Activated naive CD4-positive, alpha-beta T cell (primary cell): ENCODE measurements at places on chromosomes 4 and X.

- no peak for DNase-seq
Observed at GRCh38 chr4:742096-742741, 36.6 kb downstream of the PCGF3 start.

GRCh38 chrX:42117318-42117717 is 194.0 kb upstream of the CASK start:
- DNase-seq: no peak

DNA sequence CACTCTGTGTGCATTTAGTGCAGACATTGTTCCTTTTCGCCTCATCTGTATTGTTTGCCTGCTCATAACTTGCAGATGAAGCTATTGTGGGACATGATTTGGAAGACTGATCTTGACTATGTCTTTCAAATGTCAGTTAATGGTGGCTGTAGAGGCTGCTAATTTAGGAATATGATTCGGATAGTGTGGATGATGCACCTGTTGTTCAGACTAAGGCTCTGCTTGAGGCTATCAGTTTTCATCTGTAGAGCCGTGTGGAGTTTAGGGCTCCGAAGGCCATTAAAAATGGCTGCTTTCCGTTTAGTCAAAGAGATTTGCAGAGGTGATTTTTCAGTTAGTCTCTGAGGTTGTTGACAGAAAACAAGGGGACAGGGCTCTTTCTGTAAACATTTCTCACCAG is 102.0 kb downstream of the GBA3 start:
- DNase-seq: no peak

GRCh38 chr4:109412776-109413175 is 20.8 kb upstream of the SEC24B start:
- DNase-seq: no peak

DNA sequence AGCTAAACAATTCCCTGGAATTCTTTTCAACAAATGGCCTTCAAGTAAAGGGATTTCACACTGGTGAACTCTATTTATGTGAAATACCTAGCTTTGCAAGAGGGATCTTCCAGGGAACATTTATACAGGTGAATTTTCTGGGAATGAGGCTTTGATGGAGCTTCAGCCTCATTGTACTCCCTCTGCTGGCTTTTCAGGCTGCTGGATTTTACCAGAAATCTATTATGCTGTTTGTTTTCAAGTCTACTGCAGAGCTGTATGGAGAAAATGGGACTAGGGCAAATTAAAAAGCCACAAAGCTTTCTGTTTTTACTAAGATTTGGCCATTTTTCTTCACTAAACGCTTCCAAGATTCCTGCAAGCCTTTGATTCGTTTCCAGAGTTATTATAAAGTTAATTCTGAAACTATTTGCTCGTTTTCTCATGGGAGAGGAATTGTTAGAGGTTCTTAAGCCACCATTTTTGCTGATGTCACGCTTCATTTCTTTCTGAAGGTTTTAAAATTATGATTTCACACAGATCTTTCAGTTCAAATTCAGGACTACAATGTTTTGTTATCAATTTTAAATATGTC is 31.6 kb downstream of the KDM6A start:
- no peak for DNase-seq

GRCh38 chrX:115054876-115055275 is 37.5 kb upstream of the IL13RA2 start:
- DNase-seq: no peak

DNA sequence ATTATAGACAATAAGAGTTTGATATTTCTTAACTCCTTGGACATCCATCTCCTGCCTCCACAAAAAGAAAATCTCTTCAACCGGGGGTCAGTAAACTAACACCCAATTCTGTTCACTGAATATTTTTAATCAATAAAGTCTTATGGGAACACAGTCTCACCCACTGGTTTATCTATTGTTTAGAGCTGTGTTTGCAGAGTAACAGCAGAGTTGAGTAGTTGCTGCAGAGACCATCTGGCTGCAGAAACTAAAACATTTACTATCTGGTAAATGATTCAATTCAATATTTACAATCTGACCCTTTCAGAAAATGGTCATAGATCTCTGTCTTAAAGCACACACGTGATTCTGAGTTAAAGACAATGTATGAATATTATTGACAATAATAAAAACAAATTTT is 94.0 kb downstream of the TMA16 start:
- DNase-seq: no peak

DNA sequence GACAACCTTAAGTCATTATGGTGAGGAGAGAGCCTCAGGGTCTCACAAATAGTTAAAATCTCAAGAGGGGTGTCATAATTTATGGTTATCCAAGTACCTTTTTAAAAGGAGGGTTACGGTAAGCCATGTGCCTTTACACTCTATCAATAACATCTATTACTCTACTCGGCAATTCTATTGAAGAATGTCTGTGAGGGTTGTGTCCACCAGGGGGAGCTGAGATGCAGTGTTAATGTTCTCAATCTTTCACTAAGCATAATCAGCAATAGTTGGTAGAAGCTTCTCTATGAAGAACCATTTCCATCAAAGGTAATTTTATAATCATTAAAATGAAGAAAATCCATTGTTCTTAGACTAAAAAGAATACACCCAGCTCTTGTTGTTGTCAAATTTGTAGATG is 457.4 kb downstream of the CENPC start:
- no peak for DNase-seq

- no peak for DNase-seq
Observed at GRCh38 chr4:160406263-160406825, 1303.5 kb downstream of the RAPGEF2 start.

DNA sequence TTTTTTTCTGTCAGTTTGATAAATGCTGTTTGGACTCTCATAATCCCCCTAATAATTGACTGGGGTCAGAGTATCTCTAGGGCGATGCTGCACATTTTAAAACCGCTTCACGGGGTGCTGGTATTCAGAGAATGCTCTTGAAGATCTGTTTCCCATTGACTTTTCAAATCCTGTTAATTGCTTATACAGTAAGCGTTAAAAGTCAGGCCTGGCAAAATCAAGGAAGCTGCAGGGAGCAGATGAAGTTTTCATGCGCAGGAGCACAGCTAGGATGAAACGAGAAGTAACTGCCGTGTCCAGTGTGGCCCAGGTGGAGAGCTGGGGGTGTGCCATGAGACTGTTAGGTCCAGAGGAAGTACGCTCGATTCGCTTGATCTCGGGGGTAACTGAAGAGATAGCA is 312.9 kb downstream of the TRIML1 start:
- DNase-seq: no peak

DNA sequence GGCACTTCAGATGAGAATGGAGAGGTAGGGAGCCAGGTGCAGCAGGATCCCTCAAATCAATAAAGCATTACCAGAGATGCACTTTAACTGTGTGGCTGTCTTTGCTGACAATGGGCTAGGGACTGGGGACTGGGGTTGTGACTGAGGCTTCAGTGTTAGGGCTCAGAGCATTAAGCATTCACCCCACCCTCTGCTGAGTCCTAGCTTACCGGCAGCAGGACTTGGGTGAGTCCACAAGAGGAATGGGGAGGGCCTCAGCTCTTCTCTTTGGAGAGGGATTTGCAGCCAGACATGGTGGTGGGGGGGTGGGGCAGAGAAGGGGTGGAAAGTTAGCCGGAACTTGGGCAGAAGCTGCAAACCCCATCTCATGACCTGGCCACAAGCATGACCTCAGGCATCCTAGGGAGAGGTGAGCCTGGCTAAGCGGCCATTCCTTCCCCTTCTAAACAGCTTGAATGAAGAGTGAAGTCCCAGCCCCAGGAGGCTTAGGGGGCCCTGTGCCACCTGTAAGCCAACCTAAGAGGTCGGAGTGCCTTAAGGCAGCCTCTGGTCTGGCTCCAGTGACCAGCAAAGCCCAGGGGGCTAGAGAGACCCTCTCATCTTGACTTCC is 78.4 kb downstream of the STARD8 start:
- no peak for DNase-seq

GRCh38 chrX:45801554-45801953 is 600.9 kb upstream of the DIPK2B start:
- peak; percentile 2 for DNase-seq

GRCh38 chr4:2254665-2255500 is 7.0 kb downstream of the MXD4 start:
- DNase-seq: no peak

DNA sequence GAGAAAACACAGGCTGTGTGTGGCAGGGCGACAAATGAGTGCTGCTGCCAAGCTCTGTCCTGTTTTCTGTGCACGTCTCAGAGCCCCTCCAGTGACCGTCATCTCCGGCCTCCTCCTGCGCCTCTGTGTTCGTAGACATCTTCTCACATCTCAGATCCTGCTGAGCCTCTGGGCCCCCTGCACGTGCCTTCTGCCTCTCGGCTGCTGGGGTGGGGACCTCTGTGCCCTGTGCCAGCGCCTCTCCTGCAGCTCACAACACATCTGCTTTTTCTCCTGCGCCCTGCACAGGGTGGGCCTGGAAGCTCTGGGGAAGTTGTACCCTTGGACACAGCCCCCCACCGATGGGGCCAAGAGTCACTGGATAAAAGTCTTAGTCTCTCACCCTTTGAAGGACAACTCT is 2.4 kb upstream of the CTAG2 start:
- DNase-seq: no peak

GRCh38 chr4:111813555-111814140 is 331.6 kb upstream of the FAM241A start:
- no peak for DNase-seq

- no peak for DNase-seq
Observed at GRCh38 chrX:40323977-40324376, 226.2 kb upstream of the BCOR start.

GRCh38 chr4:45471335-45471734 is 652.5 kb downstream of the GABRG1 start:
- no peak for DNase-seq

- no peak for DNase-seq
Observed at GRCh38 chr4:18816228-18816895, 794.8 kb upstream of the LCORL start.

- no peak for DNase-seq
Observed at GRCh38 chr4:140755774-140756318, 339 bp downstream of the TBC1D9 start.

DNA sequence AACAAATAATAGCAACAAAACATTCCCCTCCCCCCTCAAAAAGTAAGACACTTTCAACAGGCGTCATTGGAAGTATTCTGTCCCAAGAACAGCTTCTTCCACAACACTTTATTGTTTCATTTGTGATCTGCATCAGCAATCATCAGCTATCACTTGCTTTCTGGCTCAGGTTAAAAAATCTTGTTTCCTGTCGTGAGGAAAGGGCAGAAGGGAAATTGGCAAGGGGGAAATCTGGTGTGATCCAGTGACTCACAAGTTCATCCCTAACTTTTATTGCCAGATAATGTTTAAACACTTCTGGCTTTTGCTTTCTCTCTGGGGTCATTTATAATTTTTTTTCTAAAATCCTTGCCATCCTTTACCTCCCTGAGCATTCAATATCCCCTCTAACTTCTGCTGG is 247.4 kb upstream of the GIMD1 start:
- no peak for DNase-seq

- no peak for DNase-seq
Observed at GRCh38 chr4:167185465-167185864, 48.8 kb downstream of the SPOCK3 start.

GRCh38 chr4:113783701-113784100 is 22.2 kb upstream of the CAMK2D start:
- no peak for DNase-seq

GRCh38 chr4:99352602-99353537 is at the start of gene ADH1C:
Gene ADH1C, minus strand, starts transcription at chr4:99352746. Its CDS starts 71 bp downstream, at chr4:99352675.
- no peak for DNase-seq

- no peak for DNase-seq
Observed at GRCh38 chr4:43325220-43325967, 432.9 kb downstream of the GRXCR1 start.
